CD4-positive, alpha-beta memory T cell (primary cell): ENCODE measurements at places on chromosomes 12 and 14.
A peak's percentile ranks its signal among the peaks of the same experiment; 100 is the strongest.

- no peak for DNase-seq
Measured at GRCh38 chr12:92073094-92073493, 72.6 kb downstream of the BTG1 start.

GRCh38 chr12:7645395-7646177 is 20.1 kb downstream of the APOBEC1 start:
- DNase-seq = peak; percentile 30

GRCh38 chr12:51388846-51389245 is 2.4 kb downstream of the GALNT6 start:
- DNase-seq = no peak

GRCh38 chr14:93946541-93947090 is 19.5 kb downstream of the FAM181A start:
- no peak for DNase-seq

DNA sequence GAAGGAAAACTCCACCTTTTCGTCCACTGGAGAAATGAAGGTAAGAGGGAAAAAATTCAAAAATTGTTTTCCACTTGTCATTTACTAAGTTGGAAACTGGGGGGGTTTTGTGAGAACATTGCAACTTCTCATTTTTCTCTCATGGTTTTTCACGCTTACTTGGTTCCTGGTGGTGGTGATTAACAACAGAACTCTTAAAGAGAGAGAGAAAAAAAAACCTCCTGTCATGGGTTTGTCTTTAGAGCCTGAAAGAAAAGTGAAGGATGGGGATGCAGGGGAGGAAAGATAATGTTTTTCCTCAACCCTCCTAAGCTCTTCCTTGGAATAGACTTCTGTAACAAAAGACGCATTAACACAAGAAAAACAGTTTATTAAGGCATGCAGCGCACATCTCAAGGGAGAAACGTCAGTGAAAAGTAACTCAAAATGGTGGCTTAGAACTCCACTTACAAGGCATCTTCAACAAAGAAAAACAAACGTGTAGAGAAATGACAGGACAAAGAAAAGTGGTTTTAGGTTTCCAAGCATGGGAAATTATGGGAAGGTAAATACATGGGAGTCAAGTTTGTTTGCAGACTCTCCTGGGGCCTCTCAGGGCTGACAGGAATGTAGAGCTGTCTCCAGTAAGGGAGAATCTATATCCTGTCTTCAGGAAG is 81.9 kb upstream of the ATF7IP start:
- no peak for DNase-seq

DNA sequence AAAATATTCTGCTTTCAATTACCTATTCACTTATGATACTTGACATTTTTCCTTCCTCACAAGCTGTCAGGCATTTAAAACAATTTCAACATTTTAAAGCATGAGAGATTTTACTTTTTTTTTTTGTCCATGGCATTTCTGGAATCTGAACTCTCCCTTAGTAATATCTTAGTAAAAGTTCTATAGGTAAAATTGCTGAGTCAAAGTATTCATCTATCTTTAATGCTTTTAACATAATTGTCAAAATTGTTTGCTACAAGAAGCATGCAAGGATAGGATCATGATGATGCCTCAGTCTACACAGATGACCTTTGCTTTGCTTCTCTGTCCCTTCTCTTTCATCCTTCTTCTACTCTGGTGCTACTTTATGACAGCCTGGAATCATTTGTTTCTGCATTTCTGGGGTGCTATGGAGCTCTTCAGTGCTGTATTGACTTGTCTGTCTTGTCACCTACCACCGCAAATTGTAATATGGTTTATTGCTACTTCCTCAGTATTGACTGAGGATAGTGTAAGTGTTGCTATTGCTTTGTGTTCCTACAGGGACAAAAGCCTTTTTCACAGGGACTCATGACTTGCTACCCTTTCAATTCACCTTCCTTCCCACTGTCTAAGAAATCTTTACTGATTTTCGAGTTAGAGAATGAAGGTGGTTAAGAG is 589.8 kb upstream of the ATP2B1 start:
- no peak for DNase-seq

- DNase-seq = no peak
Measured at GRCh38 chr12:128863957-128864356, 10.7 kb downstream of the GLT1D1 start.

- no peak for DNase-seq
Measured at GRCh38 chr12:109497675-109498074, 20.2 kb downstream of the UBE3B start.

DNA sequence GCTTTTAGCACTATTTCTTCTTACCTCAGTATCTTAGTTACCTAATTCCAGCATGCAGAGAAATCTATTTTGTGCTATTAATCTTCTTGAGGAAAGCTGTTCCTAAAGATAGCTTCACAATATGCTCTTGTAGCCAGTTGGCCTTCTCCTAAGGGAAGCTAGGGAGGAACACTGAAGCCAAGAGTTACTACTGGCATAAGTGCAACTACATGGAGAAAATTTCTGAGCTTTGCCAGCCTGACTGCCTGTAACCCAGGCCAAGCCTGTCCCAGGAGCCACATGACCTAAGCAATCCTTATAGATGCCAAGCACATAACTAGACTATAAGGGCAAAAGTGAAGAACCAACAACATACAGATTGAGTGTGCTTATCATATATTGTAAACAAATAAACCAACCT is 890.2 kb downstream of the FLRT2 start:
- no peak for DNase-seq

DNA sequence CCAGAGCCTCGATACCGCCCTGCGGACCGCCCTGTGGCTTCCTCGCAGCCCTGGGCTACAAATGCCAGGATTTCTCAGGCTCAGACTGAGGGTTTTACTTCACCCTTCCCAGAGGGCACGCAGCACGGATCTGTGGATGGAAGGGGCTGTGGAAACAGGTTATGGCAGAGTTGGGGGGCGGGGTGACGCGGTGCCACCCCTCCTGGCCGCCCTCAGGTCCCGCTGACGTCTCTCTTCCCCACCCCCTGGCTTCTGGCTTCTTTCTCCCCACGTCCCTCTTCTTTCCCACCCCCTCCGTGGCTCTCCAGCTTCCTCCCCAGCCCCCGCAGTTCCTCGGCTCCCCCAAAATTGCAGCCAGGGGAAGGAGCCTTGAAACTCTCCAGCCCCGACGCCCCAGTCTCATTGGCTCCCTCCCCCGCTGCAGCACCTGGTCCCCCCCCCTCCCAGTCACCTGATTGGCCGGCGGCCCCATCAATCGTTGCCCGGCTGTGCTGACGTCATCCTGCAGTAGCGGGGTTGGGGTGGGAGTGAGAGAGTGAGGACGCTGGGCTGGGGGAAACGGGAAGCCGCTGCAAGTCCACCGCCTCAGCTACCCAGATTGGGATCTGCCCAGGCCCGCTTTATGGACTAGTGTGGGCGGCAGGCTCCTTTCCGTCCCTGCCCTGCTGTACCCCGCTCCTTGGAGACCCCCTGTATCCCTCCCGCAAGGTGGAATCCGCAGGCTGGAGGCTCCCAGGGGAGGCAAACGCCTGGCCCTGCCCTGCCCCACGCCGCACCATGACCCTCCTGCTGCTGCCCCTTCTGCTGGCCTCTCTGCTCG is at the start of gene CLSTN3:
Gene CLSTN3, plus strand, starts transcription at position 500 of the 820 bp plus-strand sequence. Its CDS starts 278 bp downstream, at position 778.
- peak; percentile 85 for DNase-seq

GRCh38 chr12:108231909-108232434 is 102.9 kb downstream of the WSCD2 start:
- DNase-seq = no peak

- DNase-seq = no peak
Measured at GRCh38 chr12:45268672-45269411, 52.9 kb downstream of the ANO6 start.

DNA sequence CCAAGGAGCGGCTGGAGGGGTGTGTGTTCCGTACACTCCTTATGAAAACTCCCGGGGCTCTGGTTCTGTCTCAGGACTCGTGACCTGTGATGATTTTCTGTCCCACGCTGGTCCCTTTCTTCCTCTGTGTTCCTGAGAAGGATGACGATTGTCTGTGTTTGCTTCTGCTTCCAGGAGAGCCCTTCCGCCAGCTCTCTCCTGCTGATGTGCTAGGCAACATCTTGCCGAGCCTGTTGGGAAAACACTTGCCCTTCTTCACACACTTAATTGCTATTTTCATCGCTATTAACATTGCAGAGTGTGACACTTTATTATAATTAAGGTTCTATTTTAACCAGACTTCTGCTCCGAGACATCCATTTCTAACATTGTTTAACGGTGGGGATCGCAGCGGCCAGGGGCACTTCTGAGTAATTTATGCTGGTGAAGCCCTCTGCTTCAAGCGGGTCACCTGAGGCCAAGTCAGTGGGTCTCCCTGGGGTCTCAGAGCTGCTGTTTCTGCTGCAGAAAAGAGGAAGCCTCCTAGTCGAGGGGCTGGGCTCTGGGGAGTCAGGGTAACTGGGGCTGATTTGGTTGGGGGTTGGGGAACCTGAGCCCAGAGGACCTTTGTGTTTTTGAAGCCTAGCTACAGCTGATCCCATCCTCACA is 88.6 kb downstream of the PRMT8 start:
- DNase-seq = no peak
